Activated CD8-positive, alpha-beta memory T cell treated with anti-CD3 and anti-CD28 coated beads for 24 hours (primary cell): ENCODE measurements at places on chromosomes 3 and 15.

DNA sequence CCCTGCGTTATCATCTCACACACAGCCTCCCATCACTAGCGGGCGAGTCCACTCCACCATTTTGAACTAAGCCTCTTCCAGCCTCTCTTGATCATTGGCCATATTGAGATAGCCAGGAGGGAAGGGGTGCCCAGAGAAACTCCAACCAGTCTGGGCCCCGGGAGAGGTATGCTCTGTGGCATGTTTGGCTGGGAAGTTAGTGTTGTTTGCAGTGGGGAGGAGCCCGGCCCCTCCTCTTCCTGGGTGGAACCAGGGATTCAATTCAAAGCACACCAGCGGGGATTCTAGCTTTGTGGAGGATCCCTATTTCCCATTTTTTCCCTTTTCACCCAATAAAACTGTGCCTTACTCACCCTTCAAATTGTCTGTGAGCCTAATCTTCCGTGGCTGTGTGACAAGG lies 71.8 kb downstream of the GBE1 start:
- no peak for DNase-seq

GRCh38 chr3:33141006-33141405 lies 27.2 kb downstream of the CRTAP start:
- DNase-seq, result no peak

GRCh38 chr15:36988947-36989346 lies 111.4 kb downstream of the MEIS2 start:
- DNase-seq, result no peak

GRCh38 chr3:25145176-25145575 lies 282.9 kb upstream of the RARB start:
- DNase-seq, result no peak

GRCh38 chr15:65275728-65276126 lies 11.0 kb downstream of the PARP16 start:
- DNase-seq, result no peak

- no peak for DNase-seq
These were observed 316.7 kb downstream of the LPP start for GRCh38 chr3:188470508-188471130.

GRCh38 chr3:187673012-187673411 lies 2.8 kb upstream of the SST start:
- no peak for DNase-seq

DNA sequence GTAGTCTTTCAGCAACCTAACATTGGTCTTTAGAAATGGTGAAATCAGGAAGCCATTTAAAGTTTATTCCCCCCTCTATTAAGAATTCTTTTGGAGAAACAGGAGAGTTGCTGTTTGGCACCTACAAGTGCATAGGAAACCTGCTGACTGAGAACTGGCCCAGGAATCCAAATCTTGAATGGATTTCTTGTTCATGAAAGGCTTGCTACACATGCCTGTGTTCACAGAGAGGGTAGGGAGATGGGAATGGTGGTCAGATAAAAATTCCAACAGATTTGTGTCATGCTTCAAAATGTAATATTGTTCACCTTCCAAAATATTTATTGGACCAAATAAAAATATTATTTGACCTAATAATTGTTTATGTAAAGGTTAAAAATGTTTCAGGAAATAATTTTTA lies 24.2 kb upstream of the ZPLD1 start:
- no peak for DNase-seq
